ENCODE measurements at places on chromosomes 4 and X. TPM values are rescaled to one million over a fixed set of nuclear protein-coding genes. Genes with fewer than 3 reads are reported as not detected.

KIAA1210 gene
- total RNA-seq, result not detected

GPM6B gene
- total RNA-seq, result 7.6 TPM

MED14 gene
- 36.8 TPM for total RNA-seq

MAGEA4 gene
- total RNA-seq, result not detected

CDKL2 gene
- 0.71 TPM for total RNA-seq

FAM184B gene
- total RNA-seq, result not detected

ANXA3 gene
- total RNA-seq, result 13.8 TPM

SSX2 gene
- total RNA-seq, result not detected

LGI2 gene
- total RNA-seq, result 52.3 TPM

RENBP gene
- 17.6 TPM for total RNA-seq

DNA sequence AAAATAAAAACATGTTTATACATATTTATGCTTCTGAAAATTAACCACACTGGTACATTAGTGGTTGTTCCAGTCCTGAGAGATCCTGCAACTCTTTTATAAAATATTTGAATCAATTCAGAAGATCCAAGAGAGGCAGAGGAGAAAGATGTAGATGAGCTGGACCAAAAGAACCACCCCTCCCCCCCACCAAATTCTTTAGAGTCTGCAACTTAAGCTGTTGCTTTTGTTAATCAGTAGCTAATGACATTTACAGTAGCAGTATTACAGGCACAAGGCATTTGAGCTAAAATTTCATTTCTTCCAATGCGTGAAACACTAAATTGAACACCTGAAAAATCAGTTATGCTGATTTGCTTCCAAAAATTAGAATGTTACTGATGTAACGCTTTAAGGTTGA lies 61.5 kb downstream of the PDK3 start:
- DNase-seq, result no peak

DNA sequence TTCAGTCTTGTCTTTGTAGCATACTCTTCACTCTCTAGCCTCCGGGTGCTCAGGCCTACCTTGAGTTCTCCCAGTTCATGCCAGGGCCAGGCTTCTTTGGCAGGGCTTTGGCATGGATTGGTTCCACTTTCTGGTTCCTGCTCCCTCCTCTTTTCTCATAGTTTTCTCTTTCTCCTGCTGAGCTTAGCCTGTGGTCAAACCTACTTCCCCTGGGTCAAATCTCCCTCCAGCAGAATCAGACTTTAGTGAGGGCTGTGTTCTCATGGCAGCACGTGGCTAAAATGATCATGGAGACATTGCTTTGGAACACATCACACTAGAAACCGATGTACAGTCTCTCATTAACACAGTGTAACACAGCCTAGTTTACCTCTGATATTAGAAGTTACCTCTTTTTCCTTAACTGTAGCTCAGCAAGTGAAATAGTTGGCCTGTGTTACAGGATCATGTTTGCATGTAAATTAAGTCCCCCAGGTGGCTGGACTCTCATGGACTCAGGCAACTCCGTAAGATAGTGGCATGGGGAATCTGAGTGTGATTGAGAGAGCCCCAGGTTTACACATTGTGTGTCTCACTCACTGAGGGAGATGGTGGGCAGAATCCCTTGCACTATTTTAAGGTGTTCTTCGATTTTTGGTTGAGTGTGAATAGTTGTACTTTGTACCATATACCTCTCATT lies 13.3 kb downstream of the RAB9A start:
- no peak for DNase-seq

DNA sequence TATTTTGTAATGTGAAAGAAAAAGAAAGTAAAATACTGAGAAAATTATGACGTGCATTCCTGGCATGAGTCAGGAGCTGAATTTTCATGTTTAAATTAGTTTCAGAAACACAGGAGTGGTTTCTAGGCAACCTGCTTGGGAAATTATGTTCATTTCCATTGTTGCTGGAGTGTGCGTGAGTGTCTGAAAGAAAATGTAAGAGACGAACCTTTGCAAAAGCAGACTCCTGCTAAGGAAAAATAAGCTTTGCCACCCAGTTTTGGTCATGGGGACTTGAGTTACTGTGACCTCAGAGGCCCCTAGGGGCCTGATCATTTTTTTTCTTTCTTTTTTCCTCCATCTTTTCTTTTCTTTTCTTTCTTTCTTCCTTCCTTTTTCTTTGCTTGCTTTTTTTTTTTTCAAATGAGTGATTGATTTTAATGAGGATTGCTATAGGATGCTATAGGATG lies 18.8 kb upstream of the CHRNA9 start:
- DNase-seq, result no peak

DNA sequence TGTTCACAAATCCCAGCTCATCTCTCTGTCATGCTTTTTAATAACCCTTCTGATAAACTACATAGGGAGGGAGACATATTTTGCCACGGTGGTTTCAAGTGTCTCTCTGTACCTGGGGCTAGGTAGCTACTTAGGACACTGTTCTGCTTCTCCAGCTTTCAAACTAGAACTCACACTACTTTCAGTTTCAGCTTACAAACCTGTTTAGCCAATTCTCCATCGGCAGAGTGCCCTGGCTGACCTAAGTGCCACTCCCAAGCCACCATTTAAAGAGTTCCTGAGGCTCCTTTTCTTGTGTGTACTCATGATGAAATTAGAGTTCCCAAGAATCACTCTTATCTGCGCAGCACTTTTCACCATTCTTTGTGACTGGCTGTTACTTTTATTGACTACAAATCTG lies 899.2 kb downstream of the FAT4 start:
- no peak for DNase-seq

DNA sequence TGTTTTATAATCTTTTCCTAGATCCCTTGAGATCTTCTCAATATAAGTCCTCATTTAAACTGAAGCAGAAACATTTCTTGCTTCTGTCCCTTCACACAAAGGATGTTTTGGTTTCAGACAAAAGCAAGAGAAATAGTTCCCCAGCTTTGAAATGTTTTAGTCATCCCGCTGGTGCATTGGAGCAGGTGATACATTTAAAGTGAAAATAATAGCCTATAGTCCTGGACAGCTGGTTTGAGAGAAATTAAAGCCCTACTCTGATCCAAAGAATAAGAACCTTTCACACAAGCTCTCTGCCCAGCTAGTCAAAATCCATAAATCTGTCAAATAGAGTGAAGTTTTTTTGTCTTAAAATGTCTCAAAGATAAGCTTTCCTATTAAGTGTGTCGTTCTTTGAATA lies 79.4 kb downstream of the LUZP4 start:
- DNase-seq, result no peak

DNA sequence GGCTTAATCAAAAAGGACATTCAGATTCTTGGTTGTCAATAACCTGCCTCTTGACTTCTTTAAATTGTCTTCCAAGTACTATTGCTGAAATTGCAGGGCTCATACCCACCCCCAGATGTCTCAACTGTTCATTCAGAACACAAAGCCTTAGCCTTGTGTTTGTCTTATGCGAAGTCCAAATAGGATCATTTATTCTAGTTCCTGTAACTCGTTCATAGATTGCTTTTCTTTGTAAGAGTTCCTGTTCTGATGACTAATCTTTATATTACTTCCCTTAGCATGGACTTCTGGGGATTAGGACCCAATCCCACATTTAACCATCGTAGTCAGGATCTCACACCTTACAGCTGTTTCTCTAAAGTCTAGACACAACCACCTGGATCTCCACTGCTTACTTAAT lies 226.0 kb downstream of the VEGFC start:
- no peak for DNase-seq

GRCh38 chr4:56871371-56871866 lies 36.3 kb upstream of the REST start:
- DNase-seq, result no peak

GRCh38 chr4:122007016-122007415 lies 55.2 kb upstream of the TRPC3 start:
- DNase-seq, result no peak

- DNase-seq, result no peak
Observed at GRCh38 chr4:129140521-129140920, 44.6 kb downstream of the C4orf33 start.

GRCh38 chrX:153366119-153366518 lies 32.2 kb downstream of the ZNF275 start:
- DNase-seq, result no peak

DNA sequence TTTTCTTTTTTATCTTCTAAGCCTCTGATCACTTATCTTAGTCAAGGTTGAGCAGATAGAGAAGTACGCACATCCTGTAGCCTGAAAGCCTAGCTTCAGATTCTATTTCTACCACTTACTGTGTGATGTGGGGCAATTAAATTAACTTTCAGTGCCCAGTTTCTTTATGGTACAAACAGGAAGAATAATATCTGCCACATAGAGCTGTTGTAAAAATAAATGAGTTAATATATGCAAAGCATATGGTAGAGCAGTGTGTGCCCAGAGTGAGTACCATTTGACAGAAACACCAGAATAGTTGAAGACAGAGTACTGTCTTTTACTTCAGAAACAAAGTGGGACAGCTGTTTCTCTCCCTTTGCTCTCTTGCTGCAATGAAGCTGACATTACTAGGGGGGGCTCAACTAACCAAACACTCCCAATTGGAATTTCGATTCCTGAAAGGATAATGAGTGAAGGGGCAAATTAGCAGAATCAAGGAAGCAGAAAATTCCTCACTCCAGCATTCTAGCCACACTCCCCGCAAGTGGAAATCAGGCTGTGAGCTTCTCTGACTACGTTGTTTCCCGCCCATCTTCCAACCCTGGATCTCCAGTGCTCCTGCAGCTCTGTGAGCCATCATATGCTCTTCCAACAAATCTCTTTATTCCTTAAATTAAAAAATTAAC lies 80.4 kb downstream of the MAPK10 start:
- DNase-seq, result no peak

GRCh38 chrX:149962859-149963757 lies 24.8 kb upstream of the EOLA2 start:
- DNase-seq, result no peak

- no peak for DNase-seq
Observed at GRCh38 chr4:182494103-182494502, 250.9 kb downstream of the TENM3 start.

- no peak for DNase-seq
Observed at GRCh38 chr4:21113496-21114223, 413.4 kb downstream of the PACRGL start.

DNA sequence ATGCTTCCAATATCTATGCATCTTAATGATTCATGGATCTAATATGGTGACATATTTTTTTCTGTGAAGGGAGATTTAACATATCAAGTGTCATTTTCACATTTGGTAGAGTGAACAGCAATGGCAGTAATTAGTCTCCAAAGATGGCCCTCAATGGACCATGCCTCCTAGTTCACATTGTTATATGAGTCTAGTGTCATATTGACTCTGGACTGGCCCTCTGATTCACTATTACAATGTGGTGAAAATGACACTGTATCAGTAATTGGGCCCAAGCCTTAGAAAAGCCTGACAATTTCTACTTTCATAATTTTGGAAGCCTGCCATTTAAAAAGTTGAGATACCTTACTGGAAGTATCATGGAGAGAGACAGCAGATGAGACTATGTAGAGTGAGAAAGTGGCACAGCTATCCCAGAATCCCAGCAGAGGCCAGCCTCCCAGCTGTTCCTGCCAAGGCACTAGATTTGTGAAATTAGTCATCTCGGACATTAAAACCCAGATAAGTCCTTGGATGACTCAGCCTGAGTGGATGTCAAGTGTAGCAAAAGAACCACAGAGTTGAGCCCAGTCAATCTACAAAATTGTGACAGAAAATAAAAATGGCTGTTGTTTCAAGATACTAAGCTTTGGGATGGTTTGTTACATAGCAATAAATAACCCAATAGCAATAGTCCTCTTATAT lies 68.4 kb downstream of the ARHGEF38 start:
- DNase-seq, result no peak
